Activated CD8-positive, alpha-beta T cell treated with anti-CD3 and anti-CD28 coated beads for 36 hours (primary cell): ENCODE measurements at places on chromosomes 2 and 18. TPM values are rescaled to one million over a fixed set of nuclear protein-coding genes. Genes with fewer than 3 reads are reported as not detected.
A peak's percentile ranks its signal among the peaks of the same experiment; 100 is the strongest.

- peaks cover 4% of the 10 kb centered on the region for H3K36me3 ChIP-seq
- H3K27me3 ChIP-seq = no peaks in the 10 kb centered on the region
- no peak overlapping the region for H3K27ac ChIP-seq
- no peak overlapping the region for H3K4me3 ChIP-seq
- no peaks in the 10 kb centered on the region for H3K4me1 ChIP-seq
- DNase-seq = no peak
Observed at GRCh38 chr2:28736034-28736433, 15.6 kb upstream of the PPP1CB start.

DNA sequence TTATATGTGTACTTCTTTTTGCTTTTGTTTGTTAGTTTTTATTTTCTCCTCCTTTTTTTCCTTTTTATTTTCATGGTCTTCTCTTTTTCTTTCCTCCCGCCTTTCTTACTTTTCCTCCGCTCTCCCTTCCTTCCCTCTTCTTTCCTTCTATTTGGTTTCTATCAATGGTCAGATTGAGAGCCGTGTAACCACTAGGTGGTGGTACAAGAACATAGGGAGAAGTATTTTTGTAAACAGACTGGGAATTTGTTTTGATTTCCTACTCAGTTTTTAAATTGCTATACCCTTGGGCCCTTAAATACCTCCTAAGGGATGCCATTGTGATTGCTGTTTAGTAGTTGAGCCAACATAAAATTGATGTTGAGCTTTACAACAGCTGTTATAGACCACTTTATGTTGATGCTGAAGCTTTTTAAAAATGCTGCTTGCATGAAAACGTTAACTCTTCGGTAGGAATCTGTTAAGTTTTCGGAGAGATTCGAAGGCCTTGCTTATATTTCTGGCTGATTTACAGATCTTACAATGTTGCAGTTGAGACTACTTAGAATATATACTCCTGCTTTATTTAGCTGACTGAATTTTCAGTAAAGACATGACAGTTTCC lies 124.2 kb downstream of the UBE2E3 start:
- H3K27ac ChIP-seq = peak overlapping the region; percentile 44
- DNase-seq = peak; percentile 25
- peaks cover 10% of the 10 kb centered on the region for H3K36me3 ChIP-seq

- H3K4me1 ChIP-seq = peaks cover 2% of the 10 kb centered on the region
- peaks cover 7% of the 10 kb centered on the region for H3K27me3 ChIP-seq
- no peak overlapping the region for H3K27ac ChIP-seq
- no peak for DNase-seq
- no peaks in the 10 kb centered on the region for H3K36me3 ChIP-seq
- no peak overlapping the region for H3K4me3 ChIP-seq
Observed at GRCh38 chr18:3798032-3798431, 348.1 kb downstream of the TGIF1 start.

- no peaks in the 10 kb centered on the region for H3K4me1 ChIP-seq
- no peak overlapping the region for H3K27ac ChIP-seq
Observed at GRCh38 chr2:176414641-176415040, 145.4 kb downstream of the MTX2 start.

- H3K4me3 ChIP-seq = no peak overlapping the region
- H3K36me3 ChIP-seq = no peaks in the 10 kb centered on the region
- DNase-seq = no peak
- no peaks in the 10 kb centered on the region for H3K27me3 ChIP-seq
Observed at GRCh38 chr2:101371636-101372035, 15.7 kb downstream of the CREG2 start.

DNA sequence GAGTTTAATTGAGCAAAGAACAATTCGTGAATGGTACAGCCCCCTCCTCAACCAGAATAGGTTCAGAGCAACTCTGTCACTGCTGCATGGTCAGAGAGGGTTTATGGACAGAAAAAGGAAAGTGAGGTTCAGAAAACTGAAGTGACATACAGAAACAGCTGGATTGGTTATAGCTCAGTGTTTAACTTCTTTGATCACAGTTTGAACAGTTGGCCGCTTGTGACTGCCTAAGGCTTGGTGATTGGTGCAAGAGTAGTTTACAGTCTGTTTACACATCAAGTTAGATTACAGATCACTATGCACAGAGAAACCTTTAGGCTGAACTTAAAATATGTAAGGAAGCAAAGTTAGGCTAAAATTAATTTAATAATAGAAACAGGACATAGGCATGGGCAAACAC lies 459.2 kb downstream of the KCNJ3 start:
- no peaks in the 10 kb centered on the region for H3K27me3 ChIP-seq
- no peak for DNase-seq
- no peaks in the 10 kb centered on the region for H3K36me3 ChIP-seq
- H3K27ac ChIP-seq = no peak overlapping the region

- H3K4me1 ChIP-seq = peaks cover 22% of the 10 kb centered on the region
- DNase-seq = no peak
- no peaks in the 10 kb centered on the region for H3K27me3 ChIP-seq
- no peaks in the 10 kb centered on the region for H3K36me3 ChIP-seq
- no peak overlapping the region for H3K27ac ChIP-seq
- no peak overlapping the region for H3K4me3 ChIP-seq
Observed at GRCh38 chr2:99864561-99865553, 277.5 kb downstream of the AFF3 start.

GRCh38 chr2:98637401-98638147 lies 29.2 kb downstream of the UNC50 start:
- peak overlapping the region; percentile 51 for H3K4me3 ChIP-seq
- peak overlapping the region; percentile 88 for H3K27ac ChIP-seq
- DNase-seq = peak; percentile 75
- peaks cover 40% of the 10 kb centered on the region for H3K4me1 ChIP-seq
- peaks cover 37% of the 10 kb centered on the region for H3K36me3 ChIP-seq
- no peaks in the 10 kb centered on the region for H3K27me3 ChIP-seq

DNA sequence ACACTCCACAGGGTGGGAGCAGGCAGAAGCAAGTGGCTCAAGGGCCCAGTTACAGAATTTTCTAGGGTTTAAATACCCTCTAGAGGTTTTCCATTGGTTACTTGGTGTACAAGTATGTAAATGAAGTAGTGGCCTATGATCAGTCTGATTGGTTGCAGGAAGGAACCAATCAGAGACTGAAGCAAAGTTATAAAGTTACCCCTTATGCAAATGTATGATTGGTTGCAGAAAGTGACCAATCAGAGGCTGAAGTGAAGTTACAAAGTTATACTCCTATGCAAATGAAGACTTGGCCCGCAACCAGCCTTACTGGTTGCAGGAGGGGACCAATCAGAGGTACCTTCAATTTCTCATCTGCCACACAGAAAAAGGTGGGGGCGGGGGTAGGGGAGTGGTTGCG lies 154.6 kb downstream of the INO80D start:
- no peak for DNase-seq
- H3K4me3 ChIP-seq = no peak overlapping the region
- no peaks in the 10 kb centered on the region for H3K36me3 ChIP-seq
- H3K4me1 ChIP-seq = peaks cover 2% of the 10 kb centered on the region
- H3K27ac ChIP-seq = no peak overlapping the region
- peaks cover 32% of the 10 kb centered on the region for H3K27me3 ChIP-seq

DNA sequence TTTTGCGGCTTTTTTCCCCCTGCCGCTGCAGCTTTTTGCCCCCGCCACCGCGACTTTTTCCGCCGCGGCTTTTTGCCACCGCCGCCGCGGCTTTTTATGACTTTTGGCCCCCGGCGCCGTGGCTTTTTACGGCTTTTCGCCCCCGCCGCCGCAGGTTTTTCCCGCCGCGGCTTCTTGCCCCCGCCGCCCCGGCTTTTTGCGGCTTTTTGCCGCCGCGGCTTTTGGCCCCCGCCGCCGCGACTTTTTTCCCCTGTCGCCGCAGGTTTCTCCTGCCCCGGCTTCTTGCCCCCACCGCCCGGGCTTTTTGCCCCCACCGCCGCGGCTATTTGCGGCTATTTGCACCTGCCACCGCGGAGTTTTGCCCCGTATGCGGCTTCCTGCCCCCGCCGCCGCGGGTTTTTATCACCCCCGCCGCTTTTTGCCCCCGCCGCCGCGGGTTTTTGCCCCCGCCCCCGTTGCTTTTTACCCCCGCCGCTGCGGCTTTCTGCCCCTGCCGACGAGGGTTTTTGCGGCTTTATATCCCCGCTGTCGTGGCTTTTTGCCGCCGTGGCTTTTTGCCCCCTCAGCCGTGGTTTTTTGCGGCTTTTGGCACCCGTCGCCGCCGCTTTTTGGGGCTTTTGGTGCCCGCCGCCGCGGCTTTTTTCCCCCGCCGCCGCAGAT lies 2750.9 kb downstream of the RPIA start:
- H3K27ac ChIP-seq = no peak overlapping the region
- H3K36me3 ChIP-seq = peaks cover 6% of the 10 kb centered on the region
- H3K4me1 ChIP-seq = peaks cover 3% of the 10 kb centered on the region
- peaks cover 24% of the 10 kb centered on the region for H3K27me3 ChIP-seq
- DNase-seq = peak; percentile 7
- H3K4me3 ChIP-seq = no peak overlapping the region

DNA sequence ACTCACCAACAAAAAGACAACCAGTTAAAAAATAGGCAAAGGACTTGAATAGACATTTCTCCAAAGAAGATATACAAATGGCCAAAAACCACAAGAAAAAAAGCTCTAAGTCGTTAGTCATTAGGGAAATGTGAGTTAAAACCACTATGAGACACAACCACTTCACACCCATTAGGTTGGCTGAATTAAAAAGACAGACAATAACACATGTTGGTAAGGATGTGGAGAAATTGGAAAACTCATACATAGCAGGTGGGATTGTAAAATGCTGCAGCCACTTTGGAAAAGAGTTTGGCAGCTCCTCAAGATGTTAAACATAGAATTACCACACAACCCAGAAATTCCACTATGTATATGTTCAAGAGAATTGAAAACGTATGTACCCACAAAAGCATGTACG lies 117.6 kb upstream of the SPATS2L start:
- no peaks in the 10 kb centered on the region for H3K36me3 ChIP-seq
- DNase-seq = no peak
- H3K4me3 ChIP-seq = no peak overlapping the region
- no peak overlapping the region for H3K27ac ChIP-seq

CLK1 gene
- 122 TPM for total RNA-seq

SP140L gene
- 43.7 TPM for total RNA-seq

G6PC2 gene
- not detected for total RNA-seq

CDH19 gene
- total RNA-seq = not detected

TFPI gene
- total RNA-seq = not detected
